ENCODE measurements at places on chromosomes 13 and 19.

- DNase-seq: no peak
These were observed 102.9 kb downstream of the TEX26 start for GRCh38 chr13:31035185-31035965.

DNA sequence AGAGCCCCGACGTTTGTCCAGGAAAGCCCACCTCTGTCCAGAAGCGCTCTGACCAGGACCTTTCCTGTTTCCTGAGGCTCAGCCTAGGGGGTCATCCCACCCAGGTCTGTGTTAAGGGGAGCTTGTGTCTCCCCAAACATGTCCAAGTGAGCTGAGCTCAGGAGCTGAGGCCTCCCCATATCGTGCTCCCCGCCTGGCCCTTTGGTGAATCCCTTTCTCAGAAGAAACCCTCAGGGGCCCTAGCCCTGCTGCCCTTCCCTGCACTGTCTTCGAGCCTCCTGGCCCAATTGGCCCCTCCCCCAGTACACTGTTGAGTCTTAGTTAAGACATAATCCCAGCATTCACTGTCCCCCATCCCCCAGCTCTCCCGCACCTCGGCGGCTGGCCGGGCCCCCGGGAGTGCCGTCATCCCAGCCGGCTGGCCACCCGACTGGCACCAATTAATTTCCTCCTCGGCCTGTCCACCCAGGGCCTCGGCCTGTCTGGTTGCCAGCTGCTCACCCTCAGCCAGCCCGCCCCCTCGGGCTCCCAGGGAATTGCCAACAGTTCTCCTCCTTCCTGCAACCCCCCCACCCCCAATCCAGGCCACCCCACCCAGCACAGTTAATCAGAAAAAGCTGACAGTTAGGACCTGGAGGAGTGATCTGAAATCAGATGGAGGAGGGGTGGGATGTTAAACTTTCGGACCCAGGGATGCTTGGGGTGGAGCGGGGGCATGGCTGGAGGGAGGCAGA is 13.6 kb downstream of the IER2 start:
- DNase-seq: peak; percentile 53

GRCh38 chr13:75482820-75483079 is 781 bp upstream of the TBC1D4 start:
- DNase-seq: no peak

DNA sequence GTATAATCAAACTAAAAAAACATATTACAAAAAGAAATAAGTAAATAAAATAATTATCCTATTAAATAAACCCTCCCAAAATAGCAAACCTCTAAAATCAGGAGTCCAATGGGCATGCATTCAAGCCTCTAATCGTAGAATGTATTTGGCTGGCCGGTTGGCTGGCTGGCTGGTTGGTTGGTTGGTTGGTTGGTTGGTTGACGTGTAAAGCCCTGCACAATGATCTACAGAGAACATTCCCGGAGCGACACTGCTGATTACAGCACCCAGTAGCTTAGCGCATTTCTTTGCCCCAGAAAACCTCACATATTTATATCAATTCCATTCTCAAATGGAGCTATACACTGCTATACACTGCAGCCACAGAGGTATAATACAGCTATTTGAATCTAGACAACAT is 65.6 kb downstream of the SACS start:
- DNase-seq: no peak

DNA sequence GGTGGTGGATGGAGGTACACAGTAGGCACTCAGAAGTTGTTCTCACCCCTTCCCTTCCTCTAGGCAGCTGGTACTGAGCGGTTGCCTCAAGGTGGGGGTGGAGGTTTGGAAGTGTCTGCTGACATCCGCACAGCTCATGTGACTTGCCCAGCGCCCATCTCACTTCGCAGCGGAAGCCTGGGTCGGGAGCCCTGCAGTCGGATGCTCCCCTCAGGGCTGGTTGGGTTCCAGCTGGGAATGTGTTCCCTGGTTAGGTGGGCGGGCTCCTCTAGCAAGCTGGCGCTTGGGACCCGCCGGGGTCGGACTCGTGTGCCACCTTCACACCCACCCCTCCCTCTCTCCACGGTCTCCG is 10.2 kb downstream of the PPP1R37 start:
- DNase-seq: no peak

- no peak for DNase-seq
These were observed 33.3 kb upstream of the SCEL start for GRCh38 chr13:77502104-77502720.

DNA sequence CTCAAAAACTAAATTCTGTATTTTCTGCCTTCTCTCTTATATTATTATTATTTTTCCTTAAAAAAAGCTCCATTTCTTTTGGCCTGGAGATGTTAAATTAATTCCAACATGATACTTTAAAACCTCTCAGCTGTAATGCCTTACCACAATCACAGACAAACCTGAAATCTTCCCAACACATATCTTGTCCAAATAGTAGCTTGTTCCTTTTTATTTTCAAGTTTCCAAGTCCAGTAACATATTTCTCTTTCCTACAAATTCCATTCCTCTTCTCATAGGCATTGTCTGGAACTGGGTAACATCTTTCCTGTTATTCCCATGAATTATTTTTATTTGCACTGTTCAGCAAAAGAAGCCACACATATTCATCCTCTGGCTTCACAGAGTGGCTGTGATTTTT is 137.0 kb downstream of the SLITRK6 start:
- no peak for DNase-seq

- DNase-seq: no peak
These were observed at the start of gene CCDC8 for GRCh38 chr19:46413262-46414031. Gene CCDC8 (minus strand): TSS chr19:46413564. CDS start chr19:46412810, 754 bp downstream.

DNA sequence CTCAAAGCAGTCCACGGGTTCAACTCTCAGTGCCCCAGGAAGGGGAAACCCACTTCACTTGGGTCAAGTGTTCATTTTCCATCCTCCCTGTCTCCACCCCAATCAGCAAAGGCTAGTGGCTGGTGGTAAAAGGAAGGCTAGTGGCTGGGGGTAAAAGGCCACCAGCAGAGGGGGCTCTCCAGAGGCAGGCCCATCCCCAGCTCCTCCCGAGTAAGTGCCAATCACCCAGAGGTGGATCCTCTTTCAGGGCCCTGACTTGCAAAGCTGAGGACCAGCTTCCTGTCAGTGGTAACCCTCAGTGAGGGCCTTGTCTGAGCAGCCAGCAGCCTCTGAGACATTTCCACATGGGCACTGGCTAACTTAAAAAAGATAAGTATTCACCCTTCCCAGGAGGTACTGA is 22.0 kb upstream of the TPT1 start:
- DNase-seq: no peak

DNA sequence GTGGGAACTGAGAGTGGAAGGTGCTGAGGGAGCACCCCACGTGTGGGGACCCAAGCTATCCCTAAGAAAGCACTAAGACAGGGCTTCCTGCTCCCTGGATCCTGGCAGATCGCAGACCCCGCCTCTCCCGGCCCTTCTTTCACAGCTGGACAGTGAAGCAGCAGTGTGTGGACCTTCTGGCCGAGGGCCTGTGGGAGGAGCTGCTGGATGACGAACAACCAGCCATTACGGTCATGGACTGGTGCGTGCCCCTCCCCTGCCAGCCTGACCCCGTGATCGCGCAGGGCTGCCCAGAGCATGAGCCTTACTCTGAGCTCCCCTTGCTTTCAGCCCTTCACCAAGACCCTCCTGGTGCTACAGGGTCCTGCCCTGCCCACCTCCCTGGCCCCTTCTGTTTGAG is 2.3 kb downstream of the NCCRP1 start:
- DNase-seq: no peak

DNA sequence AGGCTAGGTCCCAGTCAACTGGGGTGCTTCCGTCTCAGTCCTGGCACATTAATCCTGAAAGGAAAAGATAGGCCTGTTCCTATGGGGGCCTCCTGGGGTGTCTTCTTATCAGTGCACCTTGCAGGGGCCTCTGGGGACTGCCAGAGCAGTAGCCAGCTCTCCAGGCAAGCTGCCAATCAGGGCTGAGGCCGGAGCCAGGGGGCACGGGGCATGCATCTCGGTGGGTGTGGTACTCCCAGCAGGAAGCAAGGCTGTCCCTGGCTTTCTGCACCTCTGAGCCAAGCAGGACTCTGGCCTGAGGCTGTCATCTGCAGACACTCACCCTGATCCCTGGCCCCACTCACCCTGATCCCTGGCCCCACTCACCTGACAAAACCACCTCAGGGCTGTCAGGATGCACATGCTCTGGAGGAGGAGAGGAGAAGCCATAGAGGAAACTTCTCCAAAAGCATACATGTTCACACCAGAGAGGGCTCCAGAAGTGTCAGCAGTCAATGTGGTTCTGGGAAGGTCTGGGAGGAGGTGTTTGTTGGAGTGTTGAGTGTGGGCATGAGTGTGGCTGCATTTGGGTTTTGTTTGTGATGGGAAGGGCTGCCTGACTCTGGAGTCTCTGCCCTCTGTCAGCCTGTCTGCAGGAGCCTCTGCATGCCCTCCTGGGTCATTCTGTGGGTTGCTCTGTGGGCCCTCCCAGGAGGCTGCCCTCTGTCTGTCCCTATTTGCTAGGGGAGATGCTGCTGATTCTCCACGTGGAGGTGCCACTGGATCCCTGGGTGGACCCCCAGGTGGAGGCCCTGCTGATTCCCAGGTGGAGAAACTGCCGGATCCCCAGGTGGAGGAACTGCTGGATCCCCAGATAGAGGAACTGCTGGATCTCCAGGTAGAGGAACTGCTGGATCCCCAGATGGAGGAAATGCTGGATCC is 22.7 kb upstream of the KCTD15 start:
- DNase-seq: no peak

DNA sequence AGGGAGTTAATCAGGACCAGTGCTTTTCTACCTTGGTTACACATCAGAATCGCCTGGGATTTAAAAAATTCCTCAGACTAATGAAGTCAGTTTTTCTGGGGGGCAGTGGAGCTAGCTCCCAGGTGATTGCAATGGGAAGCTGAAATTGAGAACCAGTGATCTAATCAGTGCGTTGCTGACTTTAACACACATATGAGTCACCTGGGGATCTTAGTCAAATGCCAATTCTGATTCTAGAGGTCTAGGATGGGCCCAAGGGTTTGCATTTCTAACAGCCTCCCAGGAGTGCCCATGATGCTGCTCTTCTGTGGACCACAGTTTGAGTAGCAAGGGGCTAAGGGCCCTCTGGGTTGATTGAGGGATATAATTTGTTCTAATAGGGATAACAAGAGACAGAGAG is 54.5 kb downstream of the KL start:
- no peak for DNase-seq

DNA sequence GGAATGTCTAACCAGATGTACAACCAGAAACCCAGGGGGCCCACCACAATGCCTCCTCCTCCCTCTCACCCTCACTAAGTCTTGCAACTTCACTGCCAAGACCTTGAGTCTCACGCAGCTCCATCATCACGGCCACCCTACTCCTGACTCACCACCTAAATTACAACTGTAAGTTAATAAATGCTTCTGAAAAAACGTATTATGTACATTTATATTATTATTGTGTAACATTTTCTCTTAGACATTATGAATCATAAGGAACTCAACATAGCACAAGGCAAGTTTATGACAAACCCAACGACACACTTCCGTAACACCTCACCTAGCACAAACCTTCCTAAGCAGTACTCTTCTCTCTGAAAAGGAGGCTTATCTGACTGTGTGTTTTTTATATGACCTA is 20.7 kb downstream of the MIPEP start:
- no peak for DNase-seq

GRCh38 chr19:38654628-38655055 is 7.2 kb downstream of the ACTN4 start:
- no peak for DNase-seq

- no peak for DNase-seq
These were observed 1551.3 kb upstream of the MIR17HG start for GRCh38 chr13:89796196-89796595.

DNA sequence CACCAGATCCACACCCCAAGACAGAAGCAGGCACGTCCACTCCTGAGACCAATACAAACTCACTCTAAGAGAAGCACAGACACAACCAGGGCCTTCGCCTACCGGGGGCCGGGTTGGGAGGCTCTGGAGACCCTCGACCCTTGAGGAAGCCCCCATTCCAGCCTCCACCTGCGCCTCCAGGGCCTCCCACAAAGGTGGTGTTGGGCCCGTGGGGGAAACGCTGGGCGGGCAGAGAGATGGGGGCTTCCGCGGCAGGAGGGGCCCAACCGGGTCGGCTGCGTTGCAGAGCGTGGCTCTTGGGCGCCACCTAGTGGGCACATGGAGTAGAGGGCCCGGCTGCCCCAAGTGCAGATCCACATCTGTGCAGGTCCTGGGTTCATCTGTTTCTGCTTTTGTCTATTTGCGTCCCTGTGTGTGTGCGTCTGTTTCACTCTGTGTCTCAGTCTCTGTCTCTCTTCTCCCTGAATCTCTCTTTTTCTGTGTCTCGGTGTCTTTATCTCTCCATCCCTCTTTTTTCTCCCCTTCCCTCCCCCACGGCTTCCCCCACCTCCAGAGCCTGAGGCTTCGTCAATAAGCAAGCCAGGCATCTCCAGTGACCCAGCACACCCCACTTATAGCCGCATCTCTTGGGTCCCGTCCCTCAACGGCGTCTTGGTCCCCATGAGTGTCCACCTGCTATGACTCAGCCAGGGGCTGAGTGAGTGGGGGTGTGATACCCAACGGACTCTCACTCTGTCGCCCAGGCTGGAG is 10.5 kb upstream of the TINCR start:
- DNase-seq: peak; percentile 66

DNA sequence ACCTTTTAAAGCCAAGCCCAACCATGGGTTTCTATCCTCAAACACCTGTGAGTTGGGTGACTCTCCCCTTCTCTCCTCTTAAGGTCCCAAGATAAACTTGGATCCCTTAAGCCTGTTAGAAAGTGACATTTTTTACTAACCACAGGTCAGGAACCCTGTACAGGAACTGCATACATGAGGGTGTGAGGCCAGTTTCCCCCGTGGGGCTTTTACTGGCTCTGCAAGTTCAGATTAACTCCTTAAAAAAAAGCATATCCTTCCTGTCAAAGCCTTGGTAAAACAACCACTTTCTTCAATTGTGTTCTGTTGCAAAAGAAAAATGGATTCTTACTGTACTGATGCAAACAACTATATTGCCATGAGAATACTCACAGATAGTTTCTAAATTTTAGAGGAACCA is 2638.7 kb upstream of the PCDH20 start:
- DNase-seq: no peak

- no peak for DNase-seq
These were observed 113.4 kb upstream of the UQCRFS1 start for GRCh38 chr19:29326351-29326750.

Data from activated T-cell treated with anti-CD3 and anti-CD28 coated beads for 48 hours (primary cell).